ENCODE measurements at places on chromosomes 12 and 14.

- peak; percentile 5 for DNase-seq
These were observed 1630.4 kb upstream of the SEL1L start for GRCh38 chr14:83164016-83164415.

DNA sequence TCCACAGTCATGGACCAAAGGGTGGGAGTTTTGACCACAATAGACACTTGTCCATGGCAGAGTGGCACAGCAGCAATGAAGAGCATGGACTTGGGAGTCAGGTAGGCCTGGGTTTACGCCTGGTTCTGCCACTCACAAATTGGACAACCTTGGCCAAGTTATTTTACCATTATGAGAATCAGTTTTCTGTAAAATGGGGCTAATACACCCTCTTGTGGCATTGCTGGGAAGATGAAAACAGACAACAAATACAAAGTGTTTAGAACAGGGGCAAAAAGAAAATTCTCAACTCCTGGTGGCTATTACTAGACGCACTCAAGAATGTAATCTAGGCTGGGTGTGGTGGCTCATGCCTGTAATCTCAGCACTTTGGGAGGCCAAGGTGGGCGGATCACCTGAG is 2.6 kb downstream of the C12orf43 start:
- no peak for DNase-seq

- peak; percentile 49 for DNase-seq
These were observed 1.8 kb downstream of the GLI1 start for GRCh38 chr12:57461276-57461916.

DNA sequence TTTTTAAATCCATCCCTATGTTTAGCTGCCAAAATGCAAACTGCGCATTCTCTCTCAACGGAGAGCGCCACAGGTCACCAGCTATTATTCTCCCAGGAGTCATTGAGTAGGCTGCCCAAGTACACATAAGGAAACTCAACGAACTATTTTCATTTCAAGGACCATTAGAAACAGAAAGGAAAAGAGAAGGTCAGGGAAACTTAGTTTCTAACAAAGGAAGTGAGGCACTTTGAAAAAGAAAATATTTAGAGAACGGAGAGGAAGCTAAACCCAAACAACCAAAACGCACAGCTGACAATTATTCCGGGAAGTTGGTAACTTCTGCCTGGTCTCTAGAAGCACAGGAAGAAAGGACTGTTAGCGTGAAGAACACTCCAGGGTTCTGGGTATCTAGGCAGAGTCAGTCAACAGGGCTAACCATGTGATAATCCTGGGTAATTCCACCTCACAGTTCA is 23.5 kb downstream of the GPHB5 start:
- DNase-seq, result no peak

DNA sequence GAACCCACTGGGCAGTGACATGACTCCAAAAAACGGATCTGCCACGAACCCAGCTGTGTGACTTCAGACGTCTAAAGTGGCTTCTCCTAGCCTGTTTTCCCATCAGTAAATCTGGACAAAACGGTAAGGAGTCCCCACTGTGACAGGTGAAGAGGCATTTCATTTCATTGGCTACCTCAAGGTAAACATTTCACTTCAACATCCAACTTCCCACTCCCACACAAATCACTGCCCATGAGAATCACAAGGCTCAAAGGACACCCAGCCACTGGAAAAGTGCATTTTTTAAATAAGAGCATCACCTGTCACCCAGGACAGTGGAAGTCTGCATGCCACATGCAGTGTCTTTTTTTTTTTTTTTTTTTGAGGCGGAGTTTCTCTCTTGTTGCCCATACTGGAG is 27.9 kb downstream of the HSP90AA1 start:
- DNase-seq, result no peak

- no peak for DNase-seq
These were observed 217.6 kb upstream of the MYL2 start for GRCh38 chr12:111138016-111138415.

- DNase-seq, result no peak
These were observed 575.5 kb downstream of the ALG10 start for GRCh38 chr12:34597548-34598351.

GRCh38 chr14:87185961-87186560 is 806.9 kb downstream of the GALC start:
- no peak for DNase-seq
